ENCODE measurements at places on chromosomes 1 and 21. TPM values are rescaled to one million over a fixed set of nuclear protein-coding genes. Genes with fewer than 3 reads are reported as not detected.

OR10J1 gene
- total RNA-seq, result not detected

SELENBP1 gene
- 36.9 TPM for total RNA-seq

ETV3L gene
- 0.74 TPM for total RNA-seq

CFHR4 gene
- not detected for total RNA-seq

AUNIP gene
- total RNA-seq, result 42.2 TPM

CD53 gene
- 0.14 TPM for total RNA-seq

KRTAP12-2 gene
- not detected for total RNA-seq

FCRL6 gene
- total RNA-seq, result not detected

PPM1J gene
- total RNA-seq, result 4.6 TPM

GOLT1A gene
- 0.76 TPM for total RNA-seq

RCSD1 gene
- total RNA-seq, result 0.31 TPM

SPAG17 gene
- 0.67 TPM for total RNA-seq

TRIM58 gene
- total RNA-seq, result 0.04 TPM

PRKAA2 gene
- total RNA-seq, result 3.2 TPM

CELA3A gene
- not detected for total RNA-seq

OR2T11 gene
- total RNA-seq, result not detected

HSD17B7 gene
- 27.3 TPM for total RNA-seq

PIGV gene
- 28.3 TPM for total RNA-seq

ADORA1 gene
- total RNA-seq, result 5.7 TPM

SPATA46 gene
- total RNA-seq, result not detected

PPIAL4G gene
- not detected for total RNA-seq

CHD5 gene
- total RNA-seq, result 0.78 TPM

SMCP gene
- not detected for total RNA-seq

CLIC6 gene
- 0.59 TPM for total RNA-seq

USF1 gene
- 176 TPM for total RNA-seq

THEM4 gene
- total RNA-seq, result 21.4 TPM

COL24A1 gene
- 0.21 TPM for total RNA-seq

LORICRIN gene
- not detected for total RNA-seq

DISC1 gene
- total RNA-seq, result 5.6 TPM

SLC2A5 gene
- total RNA-seq, result not detected

HSPB7 gene
- not detected for total RNA-seq

CASP9 gene
- 14.1 TPM for total RNA-seq

NUAK2 gene
- 9.2 TPM for total RNA-seq

PTPN14 gene
- total RNA-seq, result 15.7 TPM

NBPF26 gene
- 4.9 TPM for total RNA-seq

TRIM67 gene
- total RNA-seq, result not detected

TFF3 gene
- total RNA-seq, result 9.2 TPM

VWA5B1 gene
- 0.26 TPM for total RNA-seq

THEMIS2 gene
- total RNA-seq, result 27.5 TPM

NCDN gene
- 41.9 TPM for total RNA-seq

TRNP1 gene
- total RNA-seq, result 30.5 TPM

MCOLN3 gene
- 1.5 TPM for total RNA-seq

TCHH gene
- not detected for total RNA-seq

ELAVL4 gene
- 1.7 TPM for total RNA-seq

HHAT gene
- total RNA-seq, result 1.0 TPM

CFAP141 gene
- not detected for total RNA-seq

SLC44A5 gene
- total RNA-seq, result 8.0 TPM

KAZN gene
- total RNA-seq, result 11.5 TPM

ST6GALNAC3 gene
- total RNA-seq, result 4.3 TPM

ZNF593OS gene
- total RNA-seq, result not detected

LRRC3 gene
- 3.8 TPM for total RNA-seq

C1orf115 gene
- total RNA-seq, result 5.8 TPM

C1orf21 gene
- 19.1 TPM for total RNA-seq
